ENCODE measurements at places on chromosomes 3 and 15.

DNA sequence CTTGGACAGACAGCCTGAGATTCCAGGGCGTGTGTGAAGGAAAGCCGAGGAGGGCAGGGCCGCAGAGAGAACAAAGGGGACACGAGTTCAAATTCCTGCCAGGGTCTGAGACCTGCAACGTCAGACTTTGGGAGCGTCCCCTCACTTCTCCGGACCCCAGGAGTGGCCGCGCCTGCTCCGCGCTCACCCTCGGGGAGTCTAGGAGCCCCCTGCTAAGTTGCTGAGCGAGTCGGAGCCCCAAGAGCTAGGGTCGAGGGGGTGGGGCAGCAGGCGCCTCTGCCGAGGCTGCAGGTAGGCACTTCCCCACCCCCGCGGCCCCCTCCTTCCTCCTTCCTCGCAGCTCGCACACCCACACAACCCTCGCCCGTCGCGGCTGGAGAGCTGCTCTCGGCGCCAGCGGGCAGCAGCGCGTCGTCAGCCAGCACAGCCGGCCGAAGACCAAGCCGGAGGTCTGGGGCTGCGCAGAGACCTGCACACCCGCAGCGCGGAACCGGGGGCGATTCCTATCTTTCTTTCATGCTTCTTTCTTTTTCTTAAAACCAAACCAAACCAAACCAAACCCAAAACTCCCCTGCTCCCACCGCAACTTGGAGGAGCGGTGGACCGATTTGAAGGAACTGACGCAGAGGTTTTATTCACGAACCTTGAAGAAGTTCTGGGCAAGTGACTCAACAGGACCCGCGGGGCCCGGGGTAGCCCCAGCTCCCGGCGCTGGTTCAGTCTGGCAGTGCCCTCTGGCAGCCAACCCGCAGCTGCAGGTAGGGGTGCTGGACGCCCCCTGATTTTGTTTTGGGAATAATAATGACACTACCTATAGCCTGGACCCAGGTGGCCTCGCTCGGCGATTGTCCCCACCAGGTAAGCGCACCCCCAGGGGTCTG, at the start of gene ANKRD34C:
Gene ANKRD34C (plus strand): TSS at position 352 of the 881 bp plus-strand sequence. CDS start 10,563 bp downstream, outside the sequence.
- DNase-seq = no peak

GRCh38 chr3:20099060-20099459, 58.8 kb downstream of the KAT2B start:
- DNase-seq = no peak

DNA sequence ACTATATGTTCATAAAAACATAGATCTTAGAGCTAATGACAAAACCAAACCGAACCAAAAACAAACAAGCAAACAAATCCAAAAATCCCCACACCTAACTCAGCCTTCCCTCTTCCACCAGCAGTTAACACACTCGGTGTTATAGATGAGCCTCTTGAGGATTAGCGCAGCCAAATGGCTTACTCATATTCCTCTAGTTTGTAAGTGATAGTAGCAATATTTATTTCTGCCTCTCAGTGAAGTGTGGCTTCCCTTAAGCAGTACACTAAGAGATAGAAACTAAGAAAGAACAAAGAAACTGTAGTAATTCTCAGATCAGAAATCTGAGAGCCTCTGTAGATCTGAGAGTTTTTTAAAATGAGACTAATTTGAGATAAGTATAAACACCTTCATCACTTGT, 2.4 kb upstream of the NCEH1 start:
- DNase-seq = no peak

DNA sequence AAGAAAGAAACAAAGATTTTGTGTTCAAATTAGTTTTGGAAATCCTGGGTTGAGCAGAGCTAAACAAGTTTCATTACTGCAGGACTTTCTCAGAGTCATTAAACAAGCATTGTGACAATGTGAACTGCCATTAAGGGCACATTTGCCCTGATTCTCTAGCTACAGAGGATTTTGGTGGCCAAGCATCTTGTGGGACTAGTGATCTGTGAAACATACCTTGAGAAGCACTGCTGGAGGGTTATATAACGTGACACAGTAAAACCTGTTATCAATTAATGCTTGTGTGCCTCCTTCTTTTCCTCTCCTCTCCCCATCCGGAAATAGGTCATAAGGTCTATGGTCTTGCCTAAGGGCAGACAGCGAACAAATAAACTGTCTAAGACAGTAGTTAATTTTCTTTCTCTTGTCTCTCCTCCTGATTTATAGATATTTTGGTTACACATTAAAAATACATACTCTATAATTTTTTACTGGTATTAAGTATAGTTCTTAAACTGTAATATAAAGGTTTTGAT, 167.3 kb upstream of the NANOGP8 start:
- DNase-seq = peak; percentile 71

GRCh38 chr3:64355401-64355807, 130.1 kb upstream of the PRICKLE2 start:
- peak; percentile 75 for DNase-seq

GRCh38 chr15:30065025-30065801, 17.5 kb upstream of the GOLGA8J start:
- DNase-seq = peak; percentile 76

DNA sequence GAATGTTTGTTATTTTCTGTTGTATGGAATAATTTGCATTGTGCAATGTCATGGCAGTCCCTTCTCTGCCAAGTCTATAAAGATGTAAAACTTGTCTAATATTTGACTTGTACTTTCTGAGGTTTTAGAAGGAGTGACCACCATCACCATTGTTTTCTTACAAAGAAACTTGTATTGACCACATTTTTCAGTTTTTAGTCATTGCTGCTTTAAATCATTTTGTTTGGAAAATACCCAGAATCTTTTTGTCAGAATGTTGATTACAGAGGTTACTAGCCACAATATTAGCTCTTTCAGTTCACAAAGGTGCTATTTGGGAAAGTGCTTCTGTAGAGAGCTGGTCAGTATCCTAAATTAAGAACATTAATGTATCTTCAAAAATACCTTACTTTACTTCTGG, 532.4 kb upstream of the GBE1 start:
- DNase-seq = no peak

GRCh38 chr3:136262559-136262958, 12.4 kb downstream of the PCCB start:
- DNase-seq = no peak

GRCh38 chr15:57667171-57667849, 39.2 kb upstream of the POLR2M start:
- DNase-seq = peak; percentile 73

- peak; percentile 24 for DNase-seq
Measured at GRCh38 chr15:67531379-67531914, 10.5 kb downstream of the C15orf61 start.

- no peak for DNase-seq
Measured at GRCh38 chr15:83960192-83960829, 275.3 kb upstream of the GOLGA6L4 start.

DNA sequence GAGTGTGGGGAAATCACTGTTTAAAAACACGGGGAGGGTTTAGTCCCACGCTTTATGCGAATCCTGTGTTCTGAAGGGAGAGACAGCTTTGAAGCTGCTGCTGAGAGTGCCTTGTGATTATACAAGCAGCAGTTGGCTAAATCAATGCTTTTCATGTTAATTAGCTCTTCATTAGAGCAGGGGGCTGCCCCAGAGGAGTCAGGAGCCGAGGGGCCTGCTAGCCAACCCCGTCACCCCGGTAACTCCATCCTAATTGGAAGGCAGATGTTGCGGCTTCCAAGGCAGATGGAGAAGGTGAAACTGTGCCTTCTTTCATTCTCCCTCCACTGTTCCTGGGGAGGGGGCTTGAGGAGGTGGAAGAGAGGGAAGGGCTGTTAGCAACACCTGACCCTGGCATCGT, 92.4 kb upstream of the ANKRD34C start:
- DNase-seq = no peak

DNA sequence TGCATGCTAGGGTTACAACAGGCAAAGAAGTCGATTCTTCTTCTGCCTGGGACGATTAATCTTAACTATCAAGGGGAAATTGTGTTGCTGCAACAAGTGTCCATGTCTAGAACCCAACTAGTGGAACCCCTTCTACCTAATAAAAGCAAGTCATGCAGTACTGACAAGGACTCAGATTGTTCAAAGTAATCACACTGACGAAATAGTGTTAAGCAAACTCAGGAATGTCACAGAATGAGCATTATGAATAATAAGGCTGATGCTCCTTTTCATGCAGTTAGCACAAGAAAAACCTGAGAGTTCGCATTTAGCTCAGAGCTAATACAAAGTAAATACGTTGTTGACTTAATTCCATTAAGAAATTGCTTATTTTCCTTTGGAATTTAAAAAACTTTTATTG, 47.5 kb upstream of the TRIM42 start:
- no peak for DNase-seq

DNA sequence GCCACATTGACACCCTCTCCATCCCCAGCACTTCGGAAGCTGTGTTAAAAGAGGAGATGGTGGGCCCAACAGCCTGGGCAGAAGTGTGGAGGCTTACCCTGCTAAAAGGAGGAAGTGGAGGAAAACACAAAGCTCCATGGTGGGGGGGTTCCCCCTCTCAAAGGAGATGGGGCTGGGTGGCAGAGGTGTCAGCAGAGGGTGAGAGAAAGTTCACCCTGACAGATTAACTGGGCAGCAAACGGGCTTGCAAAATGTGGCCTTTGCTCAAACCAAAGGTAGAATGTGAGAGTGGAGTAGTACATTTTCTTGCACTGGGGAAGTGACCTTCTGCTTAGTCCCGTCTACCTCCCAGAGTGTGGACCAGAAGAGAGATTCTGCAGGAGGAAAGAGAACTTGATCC, 44.7 kb downstream of the MYO1E start:
- DNase-seq = no peak

GRCh38 chr15:63848879-63849551, 15.3 kb upstream of the HERC1 start:
- DNase-seq = no peak

- no peak for DNase-seq
Measured at GRCh38 chr3:119779731-119780383, 2.0 kb upstream of the NR1I2 start.

- DNase-seq = peak; percentile 93
Measured at GRCh38 chr3:98778852-98779413, 15.8 kb downstream of the ST3GAL6 start.

DNA sequence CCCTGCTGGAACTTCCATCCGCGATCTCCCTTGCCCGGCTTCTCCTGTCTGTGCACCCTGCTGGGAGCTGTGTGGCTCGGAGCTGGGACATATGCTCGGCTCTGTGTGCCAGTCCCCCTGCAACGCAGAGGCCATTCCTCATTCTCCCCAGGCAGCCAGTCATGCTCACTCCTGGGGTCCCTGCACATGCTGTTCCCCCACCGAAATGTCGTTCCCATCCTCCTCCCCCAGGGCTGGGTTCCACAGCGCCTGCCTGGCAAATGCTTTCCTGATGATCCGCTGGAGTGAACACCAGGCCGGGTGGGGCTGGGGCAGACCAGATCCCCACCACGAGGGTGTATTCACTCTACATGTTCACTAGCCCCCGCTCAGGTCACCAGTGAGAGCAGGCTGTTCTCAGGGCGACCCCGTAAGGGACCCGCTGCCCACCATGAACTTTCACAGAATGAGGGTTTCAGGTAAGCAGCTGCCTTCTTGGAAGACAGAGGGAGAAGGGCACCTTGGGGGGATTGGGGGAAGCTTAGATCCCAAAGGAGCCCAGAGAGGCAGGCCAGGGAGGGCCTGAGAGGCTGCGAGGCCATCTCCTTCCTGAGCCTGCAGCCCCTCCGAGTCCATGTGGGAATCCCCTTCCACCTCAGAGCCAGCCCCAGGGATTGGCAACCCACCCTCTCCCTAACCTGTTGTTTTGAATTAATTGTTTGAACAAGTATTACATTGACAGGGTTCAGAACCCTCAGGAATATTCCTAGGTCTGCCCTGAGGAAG, 88.7 kb upstream of the IQSEC1 start:
- DNase-seq = no peak

DNA sequence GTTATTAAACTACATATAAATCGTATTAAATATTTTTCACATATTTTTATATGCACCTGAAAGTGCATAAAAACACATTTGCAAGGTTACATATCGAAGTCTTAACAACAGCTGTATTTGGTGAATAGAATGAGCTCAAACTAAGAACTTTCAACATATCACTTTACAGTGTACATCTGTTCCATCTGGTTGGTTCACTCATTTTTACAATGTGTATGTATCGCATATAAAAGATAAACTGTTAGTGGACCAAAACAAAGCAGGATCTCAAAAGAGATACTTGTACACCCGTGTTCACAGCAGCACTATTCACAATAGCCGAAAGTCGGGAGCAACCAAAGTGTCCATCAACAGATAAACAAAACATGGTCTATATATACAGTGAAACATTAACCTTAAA, 55.8 kb downstream of the TBL1XR1 start:
- no peak for DNase-seq

GRCh38 chr3:32778389-32778788, 39.4 kb upstream of the TRIM71 start:
- no peak for DNase-seq

DNA sequence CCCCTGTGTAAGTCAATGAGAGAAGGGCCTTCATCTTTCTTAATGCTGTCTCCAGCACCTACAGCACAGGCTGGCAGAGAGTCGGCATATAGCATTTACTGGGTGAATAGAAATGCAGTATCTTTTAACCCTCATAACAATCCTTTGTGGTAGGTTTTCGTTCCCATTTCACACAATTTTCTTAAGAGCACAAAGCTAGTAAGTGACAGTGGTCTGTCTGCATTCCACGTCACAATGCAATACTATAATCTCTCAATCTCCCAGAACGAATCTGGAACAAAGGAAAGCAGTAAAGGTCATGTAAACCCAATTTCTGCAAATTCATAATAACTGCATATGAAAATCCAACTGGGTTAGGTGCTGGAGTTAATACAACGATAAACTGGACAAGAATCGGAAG, 1.4 kb upstream of the ZFAND6 start:
- DNase-seq = no peak

DNA sequence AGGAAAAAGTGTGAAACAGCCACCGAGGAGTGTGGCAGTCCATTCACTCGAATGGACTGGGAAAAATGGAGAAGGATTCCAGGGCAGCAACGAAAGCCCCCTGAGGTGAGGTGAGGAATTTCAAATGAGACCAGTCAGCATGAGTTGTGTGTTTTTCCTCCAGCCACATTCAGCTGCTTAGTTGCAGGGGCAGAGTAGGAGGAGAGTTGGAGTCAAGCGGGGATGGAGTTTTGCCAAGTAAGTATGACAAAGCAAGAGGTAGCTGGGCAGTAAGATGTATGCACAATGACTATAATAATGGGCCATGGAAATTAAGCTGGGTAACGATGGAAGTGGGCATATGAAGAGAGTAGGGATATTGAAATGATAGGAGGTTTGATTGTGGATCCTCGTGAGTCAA, 64.4 kb downstream of the CCDC54 start:
- DNase-seq = peak; percentile 42

DNA sequence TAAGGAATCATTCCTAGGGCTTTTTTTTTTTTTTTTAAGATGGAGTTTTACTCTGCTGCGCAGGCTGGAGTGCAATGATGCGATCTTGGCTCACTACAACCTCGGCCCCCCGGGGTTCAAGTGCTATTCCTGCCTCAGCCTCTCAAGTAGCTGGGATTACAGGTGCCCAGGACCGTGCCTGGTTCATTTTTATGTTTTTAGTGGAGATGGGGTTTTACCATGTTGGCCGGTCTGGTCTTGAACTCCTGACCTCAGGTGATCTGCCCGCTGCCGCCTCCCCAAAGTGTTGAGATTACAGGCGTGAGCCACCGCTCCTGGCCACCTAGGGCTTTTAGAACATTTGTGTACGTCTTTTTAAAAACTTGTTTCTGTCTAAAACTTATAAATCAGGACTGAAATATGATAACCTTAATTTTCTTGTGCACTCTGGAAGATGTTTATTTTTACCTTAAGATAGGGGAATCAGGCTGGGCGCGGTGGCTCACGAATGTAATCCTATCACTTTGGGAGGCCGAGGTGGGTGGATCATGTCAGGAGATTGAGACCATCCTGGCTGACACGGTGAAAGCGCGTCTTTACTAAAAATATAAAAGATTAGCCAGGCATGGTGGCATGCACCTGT, 21.8 kb downstream of the PIAS1 start:
- no peak for DNase-seq
